Cortex of kidney (tissue), 1 donor: ENCODE measurements at places on chromosomes 6 and 20.

DNA sequence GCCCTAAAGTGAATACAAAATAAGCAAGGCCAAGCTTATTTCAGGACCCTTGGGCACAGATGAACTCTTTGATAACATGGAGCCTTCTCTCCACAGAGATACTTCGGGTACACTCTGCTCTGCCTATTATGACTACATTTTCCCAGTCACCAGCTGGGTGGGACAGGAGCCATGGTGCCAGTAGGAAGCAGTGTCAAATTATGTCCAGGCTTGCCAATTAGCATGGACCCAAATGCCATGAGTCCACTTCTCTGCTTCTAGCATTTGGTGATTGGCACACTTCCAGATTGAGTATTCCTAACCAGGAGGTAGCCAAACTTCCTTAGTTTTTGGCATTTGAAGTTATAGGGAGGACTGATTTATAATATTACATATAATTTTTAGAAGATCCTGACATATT lies 513.8 kb upstream of the HTR1E start:
- no peak for DNase-seq

- no peak for DNase-seq
These were observed 767.8 kb downstream of the TFAP2A start for GRCh38 chr6:9647071-9647445.

DNA sequence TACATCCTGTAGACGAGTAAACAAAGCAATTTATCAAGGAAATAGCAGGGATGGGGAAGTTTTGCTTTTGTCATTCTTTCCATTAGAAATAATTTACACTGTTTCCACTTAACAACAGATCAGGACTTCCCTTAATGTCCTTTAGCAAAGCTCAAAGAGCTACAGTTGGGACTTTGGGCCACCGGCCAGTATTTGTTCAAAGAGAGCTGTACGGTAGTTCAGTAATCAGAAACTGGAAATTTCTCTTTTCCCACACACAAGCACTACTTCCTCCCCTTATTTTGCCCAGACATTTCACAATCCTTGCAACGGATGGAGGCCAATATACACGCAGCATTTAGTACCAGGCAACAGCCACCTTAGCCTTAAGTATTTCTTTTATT lies 12.1 kb upstream of the HINT3 start:
- DNase-seq, result no peak

GRCh38 chr20:48273843-48274242 lies 488.6 kb upstream of the SULF2 start:
- DNase-seq, result no peak

GRCh38 chr6:2351807-2352431 lies 106.5 kb upstream of the GMDS start:
- no peak for DNase-seq

GRCh38 chr20:58970146-58970545 lies 10.9 kb upstream of the NELFCD start:
- no peak for DNase-seq

GRCh38 chr6:3231247-3232016 lies 4.0 kb upstream of the TUBB2B start:
- DNase-seq, result no peak

DNA sequence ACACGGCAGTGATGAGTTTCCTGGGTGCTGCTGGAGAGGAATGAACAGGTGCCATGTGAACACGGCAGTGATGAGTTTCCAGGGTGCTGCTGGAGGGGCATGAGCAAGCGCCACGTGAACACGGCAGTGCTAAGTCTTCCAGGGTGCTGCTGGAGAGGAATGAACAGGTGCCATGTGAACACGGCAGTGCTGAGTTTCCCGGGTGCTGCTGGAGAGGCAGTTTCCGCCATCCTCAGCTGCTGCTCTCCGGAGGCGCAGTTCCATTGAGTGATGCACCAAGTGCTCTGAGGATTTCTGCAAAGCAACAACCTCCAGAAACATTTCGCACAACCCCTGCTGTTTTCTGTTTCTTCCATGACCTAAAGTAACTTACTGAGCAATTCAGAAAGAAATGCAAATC lies 155.4 kb downstream of the SMOC2 start:
- DNase-seq, result no peak

DNA sequence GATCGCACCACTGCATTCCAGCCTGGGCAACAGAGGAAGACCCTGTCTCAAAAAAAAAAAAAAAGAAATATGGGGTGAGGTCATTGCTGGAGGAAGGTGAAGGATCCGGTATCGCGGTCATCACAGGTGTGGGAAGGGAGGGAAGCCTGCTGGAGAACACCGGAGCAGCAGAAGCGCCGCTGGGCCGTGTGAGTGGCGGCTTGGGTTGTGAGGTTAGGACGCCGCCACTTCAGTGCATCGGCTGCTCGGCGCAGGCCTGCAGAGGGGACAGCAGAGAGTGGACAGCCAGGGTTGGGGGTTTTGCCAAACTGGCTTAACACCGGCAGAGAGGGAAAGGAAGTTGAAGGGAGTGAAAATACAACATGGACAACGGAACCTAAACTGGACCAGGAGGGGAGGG lies 5.4 kb downstream of the TLDC2 start:
- DNase-seq, result no peak

- DNase-seq, result no peak
These were observed 21.3 kb downstream of the MTFR2 start for GRCh38 chr6:136228814-136229213.

- DNase-seq, result no peak
These were observed 191.0 kb downstream of the QKI start for GRCh38 chr6:163605385-163606097.

GRCh38 chr6:107635057-107635515 lies 145.2 kb downstream of the SOBP start:
- no peak for DNase-seq

GRCh38 chr20:61556111-61556510 lies 304.1 kb downstream of the CDH4 start:
- no peak for DNase-seq

- DNase-seq, result no peak
These were observed 789 bp downstream of the CCND3 start for GRCh38 chr6:41940759-41941279.

- no peak for DNase-seq
These were observed 86.6 kb downstream of the RNF144B start for GRCh38 chr6:18473755-18474154.

- DNase-seq, result no peak
These were observed 10.1 kb upstream of the SRC start for GRCh38 chr20:37335642-37336368.
